GDM1 (cell line): ENCODE measurements at places on chromosomes 5 and 9.
A peak's percentile ranks its signal among the peaks of the same experiment; 100 is the strongest.

- DNase-seq, result no peak
Observed at GRCh38 chr5:17177501-17178372, 39.7 kb upstream of the BASP1 start.

DNA sequence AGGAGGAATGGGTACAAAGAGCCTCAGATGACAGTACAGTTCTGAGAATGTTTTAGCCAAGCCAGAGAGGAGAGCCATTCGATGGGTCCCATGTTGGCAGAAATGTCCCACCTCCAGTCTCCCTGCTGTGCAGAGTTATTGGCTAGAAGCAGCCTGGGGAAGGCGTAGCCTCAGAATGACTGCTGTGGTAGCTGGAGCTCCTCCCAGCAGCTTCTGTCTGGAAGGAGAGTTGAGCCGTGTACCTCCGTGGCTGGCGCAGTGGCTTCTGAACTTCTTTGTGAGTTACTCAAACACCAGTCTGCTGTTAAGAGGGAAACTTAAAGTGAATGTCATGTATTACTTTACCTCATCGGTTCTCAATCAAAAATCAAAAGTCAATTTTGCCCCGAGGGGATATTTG lies 193.3 kb upstream of the SNX2 start:
- no peak for DNase-seq

- DNase-seq, result no peak
Observed at GRCh38 chr5:40853632-40854192, 12.5 kb downstream of the CARD6 start.

DNA sequence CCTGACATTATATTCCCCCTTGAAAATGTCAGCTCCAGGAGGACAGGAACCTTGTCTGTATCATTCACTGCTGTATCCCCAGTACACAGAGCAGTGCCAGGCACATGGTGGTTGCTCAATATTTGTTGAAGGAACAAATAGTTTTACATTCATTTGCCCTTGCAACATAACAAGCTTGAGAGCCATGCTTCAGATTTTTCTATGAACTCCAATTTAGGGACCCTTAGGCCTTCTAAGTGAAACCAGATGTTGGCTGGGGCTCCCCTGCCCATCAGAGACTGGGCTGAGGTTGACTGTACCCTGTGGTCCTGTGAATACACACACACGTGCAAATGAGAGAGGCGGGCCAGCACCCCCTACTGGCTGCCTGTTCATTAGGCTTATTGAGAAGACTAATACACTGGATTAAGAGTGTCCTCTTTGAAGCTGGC lies 214.9 kb upstream of the WWC1 start:
- DNase-seq, result no peak

DNA sequence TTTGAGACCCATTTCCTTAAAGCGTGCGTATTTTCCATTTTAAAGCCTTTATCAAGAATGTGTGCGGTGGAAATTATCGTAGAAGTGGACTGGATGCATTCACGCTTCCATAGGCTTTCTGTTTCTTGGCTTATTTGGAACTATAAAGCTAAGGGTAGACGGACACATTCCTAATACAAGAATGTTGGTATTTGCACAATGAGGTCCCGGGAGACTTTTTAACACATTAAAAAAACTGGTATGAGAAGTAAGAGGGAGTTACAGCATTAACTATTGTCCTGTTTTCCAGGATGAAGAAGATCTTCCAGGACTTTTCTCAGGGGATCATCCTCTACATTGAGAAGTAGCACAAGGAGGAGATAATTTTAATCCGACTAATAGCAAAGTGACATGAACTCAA lies 653.0 kb downstream of the MTRR start:
- no peak for DNase-seq

DNA sequence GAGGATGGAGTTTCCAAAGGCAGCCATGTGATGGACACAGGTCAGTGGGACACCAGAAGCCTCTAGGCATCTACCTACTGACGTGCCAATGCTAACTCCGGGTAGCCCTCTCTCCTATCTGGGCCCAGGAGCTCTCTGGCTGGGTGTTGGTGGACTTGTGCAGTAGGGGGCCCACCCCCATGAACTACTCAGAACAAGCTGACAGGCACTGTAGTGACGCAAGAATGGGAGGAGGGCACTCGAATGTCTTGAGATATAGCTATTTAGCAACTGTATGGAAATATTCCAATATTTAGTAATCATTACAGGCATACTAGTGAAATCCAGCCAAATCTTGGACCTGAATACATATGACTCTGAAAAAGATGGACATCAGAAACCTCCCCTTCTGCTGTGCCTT lies 5.7 kb upstream of the DOCK2 start:
- no peak for DNase-seq

DNA sequence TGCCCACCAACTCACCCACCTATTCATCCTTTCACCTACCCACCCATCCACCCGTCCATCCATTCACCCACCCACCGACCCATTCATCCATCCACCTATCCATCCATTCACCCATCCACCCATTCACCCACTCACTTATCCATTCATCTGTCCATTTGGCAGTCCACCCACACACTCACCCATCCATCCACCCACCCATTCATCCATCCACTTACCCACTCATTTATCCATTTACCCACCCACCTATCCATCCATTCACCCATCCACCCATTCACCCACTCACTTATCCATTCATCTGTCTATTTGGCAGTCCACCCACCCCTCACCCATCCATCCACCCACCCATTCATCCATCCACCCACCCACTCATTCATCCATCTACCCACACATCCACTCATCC lies 278.1 kb upstream of the IRX4 start:
- DNase-seq, result no peak

GRCh38 chr5:95646569-95647431 lies at the start of gene RFESD:
RFESD (plus strand) TSS chr5:95646777; CDS start chr5:95652272, 5,495 bp downstream.
- peak; percentile 95 for DNase-seq

GRCh38 chr5:178234121-178234749 lies 1.6 kb upstream of the PHYKPL start:
- DNase-seq, result no peak

DNA sequence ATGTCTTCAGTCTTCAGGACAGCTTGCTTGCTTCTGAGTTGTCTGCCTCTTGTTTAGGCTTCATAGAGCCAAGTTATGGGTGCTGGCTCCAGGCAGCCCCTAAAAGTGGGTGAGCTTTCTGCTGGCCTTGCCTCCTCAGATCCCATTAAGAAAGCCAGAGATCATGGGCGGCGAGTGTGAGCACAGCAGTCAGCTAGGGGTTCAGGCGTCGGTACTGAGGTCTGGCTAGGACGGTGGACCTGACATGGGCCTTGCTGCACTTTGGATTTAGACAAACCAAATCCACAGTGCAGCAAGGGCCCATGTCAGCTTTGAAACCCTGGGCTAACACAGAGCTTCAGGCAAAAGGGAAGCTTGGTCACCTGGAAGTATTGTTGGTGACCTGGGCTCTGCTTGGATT lies 17.6 kb downstream of the PSAT1 start:
- no peak for DNase-seq

DNA sequence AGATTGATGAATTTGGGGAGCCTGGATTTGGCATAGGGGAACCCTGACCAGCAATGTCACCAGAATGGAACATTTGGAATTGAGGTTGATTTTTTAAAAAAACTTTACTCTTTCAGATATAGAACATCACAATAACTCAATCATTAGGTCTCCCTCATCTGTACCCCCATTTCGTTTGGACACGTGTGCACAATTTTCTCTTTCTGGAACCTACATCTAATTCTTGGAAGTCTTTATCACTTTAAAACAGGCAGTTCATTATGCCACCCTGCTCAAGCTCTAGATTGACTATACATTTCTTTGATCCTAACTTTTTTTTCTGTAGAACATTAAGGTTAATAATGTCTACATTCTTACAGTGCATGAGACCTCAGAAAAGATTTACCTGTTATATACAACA lies 3.7 kb upstream of the SSBP2 start:
- no peak for DNase-seq

DNA sequence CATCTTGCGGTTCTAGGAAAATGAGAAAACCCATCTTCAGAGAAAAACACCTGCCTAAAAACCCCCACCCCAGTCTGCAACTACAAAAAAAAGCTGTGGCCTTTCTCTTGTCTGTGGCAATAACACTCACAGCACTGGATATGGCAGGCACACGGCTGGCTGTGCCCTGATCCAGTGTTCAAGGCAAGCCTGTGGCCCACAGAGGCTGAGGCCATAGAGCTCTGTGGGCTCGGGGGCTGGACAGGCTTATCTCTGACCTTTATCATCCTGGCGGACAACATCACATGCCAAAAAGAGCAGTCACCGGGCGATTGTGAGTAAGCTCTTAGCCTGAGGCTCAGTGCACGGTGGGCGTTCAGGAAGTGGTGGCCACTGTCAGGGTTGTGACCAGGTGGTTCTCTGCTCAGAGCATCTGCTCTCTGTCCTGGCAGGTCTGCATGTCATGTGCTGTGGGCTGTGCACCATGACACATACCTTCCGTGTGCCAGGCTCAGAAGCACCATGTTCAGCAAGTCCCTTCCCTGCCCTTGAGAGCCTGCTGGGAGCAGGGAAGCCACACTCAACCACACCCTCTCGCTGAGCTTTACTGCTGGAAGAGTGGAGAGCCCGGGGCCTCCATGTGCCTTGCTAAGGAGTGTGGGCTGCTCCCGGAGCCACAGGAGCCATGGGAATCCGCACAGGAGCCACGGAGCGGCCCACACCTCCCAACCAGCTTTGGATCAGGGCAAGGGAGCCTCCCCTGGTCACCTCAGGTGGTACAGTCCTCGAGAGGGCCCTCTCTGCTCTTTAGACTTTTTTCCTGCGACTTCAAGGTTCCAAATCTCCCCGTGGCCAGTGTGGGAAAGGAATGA lies 34.6 kb upstream of the WDR38 start:
- DNase-seq, result no peak

- DNase-seq, result no peak
Observed at GRCh38 chr5:66840511-66841013, 244.4 kb downstream of the MAST4 start.

- DNase-seq, result no peak
Observed at GRCh38 chr5:103031607-103032006, 88.3 kb downstream of the GIN1 start.

- no peak for DNase-seq
Observed at GRCh38 chr9:35682520-35683315, 7.0 kb downstream of the TPM2 start.

DNA sequence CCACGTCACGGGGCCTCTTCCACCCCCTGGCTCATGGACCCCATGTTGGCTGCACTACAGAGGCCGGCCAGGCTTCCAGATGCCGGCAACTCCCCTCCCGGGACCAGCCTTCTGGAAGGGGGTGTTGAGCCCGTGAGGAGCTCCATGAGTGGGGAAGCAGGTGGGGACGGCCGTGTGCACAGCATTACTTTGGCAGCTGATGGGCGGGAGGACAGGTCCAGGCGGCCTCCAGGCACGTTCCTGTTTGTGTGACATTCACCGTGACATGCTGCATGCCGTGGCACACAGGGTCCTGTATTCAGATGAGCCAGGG lies 29.1 kb upstream of the ABO start:
- DNase-seq, result no peak

- no peak for DNase-seq
Observed at GRCh38 chr5:120080781-120081180, 383.3 kb upstream of the PRR16 start.

DNA sequence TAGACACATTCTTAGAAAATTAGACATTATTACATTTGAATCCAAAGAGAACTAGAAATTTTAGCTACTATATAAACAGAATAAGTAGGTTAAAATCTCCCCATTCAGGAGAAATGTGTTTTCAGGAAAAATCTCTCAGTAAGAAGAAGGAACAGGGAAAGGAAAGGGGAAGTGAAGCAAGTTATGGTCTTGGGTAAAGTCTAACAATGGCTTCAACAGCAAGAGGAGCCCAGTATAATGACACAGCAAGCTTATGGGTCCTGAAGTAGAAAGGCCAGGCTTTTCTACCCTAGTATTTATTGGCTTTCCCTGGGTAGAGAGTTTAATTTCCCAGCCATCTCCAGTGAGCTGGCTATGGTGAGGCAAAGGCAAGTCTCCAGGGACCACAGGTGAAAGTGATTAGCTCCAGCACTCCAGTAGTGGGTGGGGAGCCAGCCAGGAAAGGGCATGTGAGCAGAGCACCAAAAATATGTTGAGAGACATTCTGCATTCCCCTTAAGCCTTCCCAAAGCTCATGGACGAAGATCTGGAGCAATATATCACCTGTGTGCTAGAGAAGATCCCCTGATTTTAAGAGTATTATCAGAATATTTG lies 981.7 kb downstream of the NR2F1-AS1 start:
- no peak for DNase-seq

DNA sequence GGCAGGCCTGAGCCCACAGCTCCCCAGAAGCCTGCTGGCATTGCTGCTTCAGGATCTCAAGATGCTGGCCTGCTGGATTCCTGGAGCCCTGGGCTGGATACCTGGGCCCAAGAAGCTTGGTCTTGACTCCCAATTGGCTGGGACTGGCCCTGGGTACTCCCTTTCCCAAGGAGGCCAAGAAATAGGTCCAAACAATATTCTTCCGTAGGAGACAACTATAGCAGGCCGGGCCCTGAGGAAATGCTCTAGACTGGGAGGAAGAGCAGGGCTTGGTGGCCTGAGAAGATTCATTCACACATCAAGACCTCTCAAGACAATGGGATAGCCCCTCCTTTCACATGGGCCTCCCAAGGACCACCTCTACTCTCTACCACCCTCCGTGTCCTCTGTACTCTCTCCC lies 7.9 kb downstream of the CSF2 start:
- DNase-seq, result no peak

- DNase-seq, result no peak
Observed at GRCh38 chr5:144205141-144205551, 34.5 kb downstream of the KCTD16 start.

- no peak for DNase-seq
Observed at GRCh38 chr5:61768692-61769281, 436.7 kb downstream of the ZSWIM6 start.

DNA sequence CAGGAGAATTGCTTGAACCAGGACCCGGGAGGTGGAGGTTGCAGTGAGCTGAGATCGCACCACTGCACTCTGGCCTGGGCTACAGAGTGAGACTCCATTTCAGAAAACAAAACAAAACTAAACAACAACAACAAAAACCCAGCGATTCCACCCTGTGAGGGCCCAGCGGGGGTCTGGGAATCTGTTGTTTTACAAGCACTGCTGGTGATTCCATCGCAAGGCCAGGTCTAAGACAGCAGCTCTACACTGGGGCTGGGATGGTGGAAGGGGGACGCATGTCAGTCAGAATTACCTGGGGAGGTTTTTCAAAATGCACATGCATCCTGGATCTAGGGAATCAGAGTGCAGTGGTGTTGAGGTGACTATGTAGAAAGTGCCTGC lies 90.9 kb downstream of the ANKRD55 start:
- no peak for DNase-seq

GRCh38 chr9:81848472-81848871 lies 79.8 kb upstream of the SPATA31D4 start:
- DNase-seq, result no peak

DNA sequence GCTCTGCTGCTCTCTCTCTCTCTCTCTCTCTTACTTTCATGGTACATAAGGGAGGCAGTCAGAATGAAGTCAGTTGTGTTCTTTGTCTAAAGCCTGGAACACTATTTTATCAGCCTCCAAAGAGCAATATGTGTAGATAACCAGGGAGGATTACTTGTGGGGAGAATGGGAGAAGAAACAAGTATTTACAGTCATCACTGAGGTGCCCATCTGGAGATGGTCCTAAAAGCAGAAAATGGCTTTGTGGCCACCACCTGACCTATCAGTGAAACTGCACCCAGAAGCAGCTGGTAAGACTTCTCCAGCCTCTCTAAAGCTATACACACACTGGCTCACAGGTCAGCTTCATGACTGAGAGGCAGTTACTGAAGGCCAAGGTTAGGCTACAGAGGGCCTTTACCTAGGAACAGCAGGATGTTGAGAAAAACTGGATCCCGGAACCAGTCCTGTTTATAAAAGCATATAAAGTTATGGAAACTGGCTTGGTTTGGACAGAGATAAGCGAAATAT lies 75.1 kb downstream of the MRPS27 start:
- no peak for DNase-seq
